Heart left ventricle (tissue), 16 donors: ENCODE measurements at places on chromosomes 3 and 15. TPM values are rescaled to one million over a fixed set of nuclear protein-coding genes. Genes with fewer than 3 reads are reported as not detected.

- DNase-seq = no peak
Measured at GRCh38 chr3:112781599-112781998, 65.1 kb downstream of the CD200R1L start.

DNA sequence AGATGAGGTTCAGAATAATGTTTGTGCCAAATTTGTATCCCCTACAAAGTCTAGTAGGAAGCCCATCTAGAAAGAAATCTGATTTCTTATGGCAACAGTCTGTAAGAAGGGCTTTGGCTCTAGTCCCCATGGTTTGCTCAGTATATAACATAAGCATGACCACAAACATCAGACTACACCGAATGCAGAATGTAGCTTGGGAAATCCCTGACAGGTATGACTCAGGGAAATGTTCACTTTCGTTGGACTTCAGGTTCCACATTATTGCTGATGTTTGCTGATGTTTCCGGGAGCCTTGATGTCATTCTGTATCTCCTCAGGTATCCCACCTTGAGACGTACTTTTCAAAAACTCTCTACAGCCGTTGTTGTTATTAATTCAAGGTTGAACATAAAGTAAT is 304.4 kb upstream of the TGFBR2 start:
- no peak for DNase-seq

DNA sequence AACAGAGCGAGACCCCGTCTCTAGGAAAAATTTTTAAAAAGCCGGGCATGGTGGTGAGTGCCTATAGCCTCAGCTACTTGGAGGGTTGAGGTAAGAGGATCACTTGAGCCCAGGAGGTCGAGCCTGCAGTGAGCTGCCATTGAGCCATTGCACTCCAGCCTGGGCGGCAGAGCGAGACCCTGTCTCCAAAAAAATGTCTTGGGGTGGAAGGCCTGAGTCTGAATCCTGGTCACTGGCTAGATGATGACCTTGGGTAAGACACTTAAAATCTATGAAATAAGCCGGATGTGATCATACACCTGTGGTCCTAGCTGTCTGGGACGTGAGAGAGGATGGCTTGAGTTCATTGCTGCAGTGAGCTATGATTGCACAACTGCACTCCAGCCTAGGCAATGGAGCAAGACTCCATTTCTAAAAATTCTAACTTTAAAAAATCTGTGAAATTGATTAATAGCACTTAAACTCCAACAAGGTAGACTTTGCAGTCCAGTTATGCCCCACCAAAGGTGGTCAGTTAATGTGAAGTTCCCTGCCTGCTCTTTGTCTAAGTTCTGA is 157.3 kb upstream of the UMPS start:
- DNase-seq = no peak

- DNase-seq = no peak
Measured at GRCh38 chr3:174651951-174652350, 207.2 kb upstream of the NAALADL2 start.

DNA sequence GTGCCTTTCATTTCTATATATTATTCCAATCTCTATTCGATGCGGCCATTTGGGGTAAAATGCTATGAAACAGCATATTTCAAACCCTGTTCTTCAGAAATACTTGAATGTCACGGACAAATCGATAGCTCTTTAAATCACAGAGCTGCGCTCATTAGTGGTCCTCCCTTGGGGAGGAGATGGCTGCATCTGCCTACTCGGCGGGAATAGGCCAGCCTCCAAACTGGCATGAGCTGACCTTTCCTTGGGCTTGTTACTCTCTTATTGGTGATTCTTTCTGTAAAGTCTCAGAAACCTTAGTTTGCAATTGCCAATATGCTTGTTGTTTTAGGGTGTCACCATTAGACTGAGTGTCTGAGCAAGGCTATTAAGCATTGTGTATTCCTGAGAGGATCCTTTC is 120.9 kb downstream of the BDH1 start:
- DNase-seq = no peak

GRCh38 chr3:27670619-27671018 is 51.5 kb downstream of the EOMES start:
- no peak for DNase-seq

GRCh38 chr3:125675791-125676190 is 80.5 kb upstream of the OSBPL11 start:
- DNase-seq = no peak

DNA sequence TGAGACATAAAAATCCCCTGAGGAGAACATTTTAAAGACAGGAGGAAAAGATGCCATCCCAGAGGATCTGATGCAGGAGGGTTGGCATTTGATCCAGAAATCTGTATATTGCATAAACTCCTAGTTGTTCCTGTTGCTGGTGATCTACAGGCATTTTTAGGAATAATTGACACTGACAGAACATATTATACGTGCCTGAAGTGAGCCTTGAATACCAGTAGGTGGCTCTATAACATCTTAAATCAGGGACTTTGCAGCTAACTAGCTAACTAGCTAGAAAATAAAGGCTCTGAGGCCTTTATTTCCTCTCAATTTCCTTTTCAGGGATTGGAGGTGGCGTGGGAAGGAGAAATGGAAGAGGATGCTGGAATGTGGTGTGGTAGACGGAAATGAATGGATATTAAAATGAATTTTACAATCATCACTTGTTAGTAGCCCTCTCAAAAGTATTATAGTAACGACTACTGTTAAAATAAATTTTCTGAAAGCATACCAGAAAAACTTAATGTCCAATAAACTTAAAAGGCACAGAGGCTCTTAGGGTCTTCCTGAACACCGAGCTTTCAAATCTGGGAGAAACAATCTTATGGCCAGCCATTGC is 73.8 kb upstream of the ZBED2 start:
- no peak for DNase-seq

DNA sequence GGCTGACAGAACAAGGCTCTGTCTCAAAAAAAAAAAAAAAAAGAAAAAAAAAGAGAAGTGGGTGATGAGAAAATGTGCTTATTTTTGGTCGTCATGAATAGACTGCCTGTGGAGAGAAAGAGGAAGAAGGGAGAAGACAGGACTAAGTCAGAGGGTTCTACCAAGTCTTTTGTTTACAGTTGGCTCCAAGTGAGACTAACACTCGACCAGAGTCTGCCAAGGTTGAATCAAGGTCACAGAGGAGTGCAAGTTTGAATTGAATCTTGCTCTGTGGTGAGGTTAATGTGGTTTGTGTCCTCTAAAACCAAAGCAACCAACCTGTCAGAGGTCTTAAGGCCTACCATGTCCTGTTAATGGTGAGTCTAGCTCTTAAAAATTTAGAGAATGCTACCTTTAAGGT is 334.1 kb upstream of the GRM7 start:
- DNase-seq = no peak

DNA sequence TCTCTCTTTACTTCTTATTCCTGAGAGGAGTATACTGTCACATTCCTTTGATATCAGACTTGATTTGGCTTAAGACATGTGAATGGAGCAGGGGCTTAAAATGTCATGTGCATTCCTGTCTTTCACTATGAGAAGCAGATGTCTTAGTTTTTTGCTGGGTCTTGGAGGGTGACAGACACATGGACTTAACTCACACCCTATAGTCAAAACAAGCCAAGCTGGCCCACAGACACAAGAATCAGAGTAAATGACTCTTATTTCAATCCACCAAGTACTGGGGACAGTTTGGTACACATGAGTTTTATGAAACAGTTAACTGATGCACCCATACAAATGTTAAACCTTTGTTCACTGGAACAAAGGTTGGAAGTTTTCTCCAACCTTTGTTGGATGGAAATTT is 1024.1 kb upstream of the CFAP20DC start:
- DNase-seq = no peak

DNA sequence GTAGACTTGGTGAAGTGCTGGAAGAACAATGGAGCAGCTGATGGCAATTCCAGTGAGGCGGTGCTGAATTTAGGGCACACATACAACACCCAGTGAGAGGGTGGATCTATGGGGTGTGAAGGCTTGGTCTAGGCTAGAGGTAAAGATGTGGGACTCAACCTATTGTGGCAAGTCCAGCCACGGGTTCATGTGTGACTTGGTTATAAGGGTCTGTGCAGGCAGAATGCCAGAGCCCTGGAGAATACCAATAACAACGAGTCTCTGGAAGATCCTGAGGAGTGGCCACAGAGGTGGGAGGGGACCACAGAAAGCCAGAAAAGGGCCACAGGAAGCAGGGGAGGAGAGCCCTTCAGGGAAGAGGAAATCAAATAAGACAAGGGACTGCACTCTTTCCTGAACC is 55.0 kb downstream of the VGLL4 start:
- DNase-seq = no peak

DNA sequence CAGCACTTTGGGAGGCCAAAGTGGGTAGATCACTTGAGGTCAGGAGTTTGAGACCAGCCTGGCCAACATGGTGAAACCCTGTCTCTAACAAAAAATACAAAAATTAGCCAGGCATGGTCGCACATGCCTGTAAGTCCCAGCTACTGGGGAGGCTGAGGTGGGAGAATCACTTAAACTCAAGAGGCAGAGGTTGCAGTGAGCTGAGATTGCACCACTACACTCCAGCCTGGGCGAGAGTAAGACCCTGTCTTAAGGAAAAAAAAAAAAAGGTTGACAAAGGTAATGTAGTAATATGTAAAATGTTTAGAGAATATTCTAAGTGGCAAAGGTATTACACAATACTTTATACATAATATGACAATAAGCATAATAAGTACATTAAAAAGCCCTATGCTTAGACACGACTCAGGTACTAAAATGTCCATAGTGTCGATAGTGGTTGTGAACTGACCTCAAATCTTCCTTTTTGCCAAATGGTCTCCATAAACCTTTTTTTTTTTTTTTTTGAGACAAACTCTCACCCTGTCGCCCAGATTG is 16.5 kb downstream of the RPN1 start:
- no peak for DNase-seq

GRCh38 chr15:31517711-31518110 is 191.1 kb downstream of the KLF13 start:
- DNase-seq = no peak

GRCh38 chr3:142087676-142088075 is 61.7 kb downstream of the TFDP2 start:
- DNase-seq = no peak

DNA sequence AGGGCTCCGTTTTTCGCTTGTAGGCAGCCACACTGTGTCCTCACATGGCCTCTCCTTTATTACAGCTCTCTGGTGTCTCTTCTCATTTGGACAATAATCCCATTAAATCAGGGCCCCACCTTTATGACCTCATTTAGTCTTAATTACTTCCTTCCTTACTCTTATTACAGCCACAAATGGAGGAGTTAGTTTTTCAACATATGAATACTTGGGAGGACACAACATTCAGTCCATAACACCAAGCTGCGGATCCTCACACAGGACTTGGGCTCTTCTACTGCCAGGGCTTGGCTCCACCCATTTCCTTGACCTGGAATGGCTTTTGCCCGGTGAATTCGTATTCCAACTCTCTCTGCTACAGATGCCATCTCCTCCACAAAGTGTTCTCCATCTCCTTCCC is 74.3 kb upstream of the SLC7A14 start:
- no peak for DNase-seq

DNA sequence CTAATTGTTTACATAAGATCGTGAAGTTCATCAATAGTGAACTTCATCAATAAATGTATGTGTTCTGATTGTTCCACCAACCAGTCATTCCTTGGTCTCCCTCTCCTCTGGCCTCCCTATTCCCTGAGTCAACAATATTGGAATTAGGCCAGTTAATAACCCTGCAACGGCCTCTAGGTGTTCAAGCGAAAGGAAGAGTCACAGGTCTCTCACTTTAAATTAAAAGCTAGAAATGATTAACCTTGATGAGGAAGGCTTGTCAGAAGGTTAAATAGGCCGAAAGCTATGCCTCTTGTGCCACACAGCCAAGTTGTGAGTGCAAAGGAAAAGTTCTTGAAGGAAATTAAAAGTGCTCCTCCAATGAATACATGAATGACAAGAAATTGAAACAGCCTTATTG is 89.4 kb upstream of the ACKR4 start:
- DNase-seq = no peak

- DNase-seq = no peak
Measured at GRCh38 chr3:136626493-136626892, 125.7 kb downstream of the STAG1 start.

GRCh38 chr3:73797311-73797710 is 172.6 kb upstream of the PDZRN3 start:
- DNase-seq = no peak

- no peak for DNase-seq
Measured at GRCh38 chr15:60328852-60329443, 68.8 kb downstream of the ANXA2 start.

DNA sequence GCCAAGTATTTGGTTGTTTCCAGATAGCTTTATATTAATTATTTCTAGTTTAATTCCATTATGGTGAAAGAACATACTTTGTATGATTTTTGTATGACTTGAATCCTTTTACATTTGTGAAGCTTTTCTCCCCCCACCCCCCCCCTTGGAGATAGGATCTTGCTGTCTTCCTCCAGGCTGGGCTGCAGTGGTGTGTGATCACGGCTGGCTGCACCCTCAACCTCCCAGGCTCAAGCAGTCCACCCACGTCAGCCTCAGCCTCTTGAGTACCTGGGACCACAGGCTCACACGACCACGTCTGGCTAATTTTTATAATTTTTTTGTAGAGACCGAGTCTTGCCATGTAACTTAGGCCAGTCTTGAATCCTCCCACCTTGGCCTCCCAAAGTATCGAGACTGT is 29.5 kb downstream of the ARL8B start:
- DNase-seq = no peak

The CFAP100 gene
- not detected for total RNA-seq

The CPNE9 gene
- not detected for total RNA-seq

The PLCH1 gene
- 0.09 TPM for total RNA-seq

The KLHL25 gene
- 4.3 TPM for total RNA-seq

The RBMS3 gene
- 19.0 TPM for total RNA-seq

The CNTN4 gene
- total RNA-seq = 0.65 TPM

The EAF2 gene
- 0.95 TPM for total RNA-seq

The P2RY1 gene
- total RNA-seq = 6.3 TPM

The STOML1 gene
- 35.7 TPM for total RNA-seq

The CACNA2D2 gene
- total RNA-seq = 2.9 TPM

The SLC9C1 gene
- 1.4 TPM for total RNA-seq

The HEXA gene
- total RNA-seq = 181 TPM
